ENCODE measurements at places on chromosomes 12 and 14.

GRCh38 chr14:86050072-86050683 lies 520.2 kb downstream of the FLRT2 start:
- no peak for DNase-seq

- no peak for DNase-seq
Measured at GRCh38 chr12:6652391-6652790, 5.2 kb upstream of the ACRBP start.

- DNase-seq = no peak
Measured at GRCh38 chr12:10847744-10848143, 1.5 kb downstream of the PRR4 start.

DNA sequence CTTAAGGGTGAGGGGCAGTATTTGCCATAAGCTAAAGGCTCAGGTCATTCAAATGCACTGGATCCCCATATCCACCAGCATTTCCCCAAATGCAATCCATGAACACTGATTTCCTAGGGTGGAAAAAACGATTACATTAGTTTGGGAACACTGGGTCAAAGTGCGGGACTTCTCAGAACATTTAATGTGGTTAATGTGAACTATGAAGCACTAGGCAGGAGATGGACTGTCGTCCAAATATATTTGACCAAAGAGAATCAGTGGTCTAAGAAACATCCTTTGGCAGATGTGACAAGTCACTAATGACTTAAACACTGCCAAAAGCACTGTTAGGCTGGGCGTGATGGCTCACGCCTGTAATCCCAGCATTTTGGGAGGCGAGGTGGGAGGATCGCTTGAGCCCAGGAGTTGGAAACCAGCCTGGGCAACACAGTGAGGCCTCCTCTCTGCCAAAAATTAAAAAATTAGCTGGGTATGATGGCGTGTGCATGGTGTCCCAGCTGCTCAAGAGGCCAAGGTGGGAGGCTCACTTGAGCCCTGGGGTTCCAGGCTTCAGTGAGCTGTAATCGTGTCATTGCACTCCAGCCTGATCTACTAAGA lies 205.4 kb downstream of the CALM1 start:
- no peak for DNase-seq

- DNase-seq = no peak
Measured at GRCh38 chr12:12719496-12719895, 2.3 kb downstream of the CDKN1B start.

GRCh38 chr12:89225401-89225800 lies 126.9 kb downstream of the DUSP6 start:
- DNase-seq = peak; percentile 14

DNA sequence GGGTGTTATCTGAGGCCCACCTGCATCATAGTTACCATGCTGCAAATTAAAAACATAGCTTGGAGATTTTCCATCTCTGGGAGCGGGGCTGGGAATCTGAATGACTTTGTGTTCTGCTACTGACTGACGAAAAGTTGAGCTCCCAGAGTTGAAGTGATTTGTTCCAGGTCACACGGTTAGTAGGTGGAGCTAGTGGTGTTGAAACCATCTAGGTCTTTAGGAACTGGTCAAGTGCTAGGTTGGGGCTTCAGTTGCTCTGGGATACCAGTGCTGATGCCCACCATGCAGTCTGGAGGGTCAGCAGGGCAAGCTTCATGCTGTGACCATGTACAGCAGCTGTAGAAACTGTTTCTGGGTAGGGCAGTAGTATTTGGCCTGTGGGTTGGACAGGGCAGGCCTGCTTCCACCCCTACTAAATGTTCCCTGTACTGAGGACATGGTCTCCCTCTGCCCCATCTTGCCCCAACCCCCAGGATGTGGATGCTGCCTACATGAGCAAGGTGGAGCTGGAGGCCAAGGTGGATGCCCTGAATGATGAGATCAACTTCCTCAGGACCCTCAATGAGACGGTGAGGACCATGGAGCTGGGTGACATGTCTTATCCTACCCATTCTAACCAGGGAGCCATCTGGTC lies 5.3 kb downstream of the KRT7 start:
- no peak for DNase-seq

- DNase-seq = no peak
Measured at GRCh38 chr12:47977046-47977771, 13.8 kb downstream of the TMEM106C start.

- peak; percentile 47 for DNase-seq
Measured at GRCh38 chr12:108856428-108857157, 790 bp downstream of the SSH1 start.

- DNase-seq = no peak
Measured at GRCh38 chr14:65552724-65553123, 140.2 kb downstream of the FUT8 start.

GRCh38 chr14:93748208-93749075 lies 39.8 kb downstream of the PRIMA1 start:
- DNase-seq = no peak

DNA sequence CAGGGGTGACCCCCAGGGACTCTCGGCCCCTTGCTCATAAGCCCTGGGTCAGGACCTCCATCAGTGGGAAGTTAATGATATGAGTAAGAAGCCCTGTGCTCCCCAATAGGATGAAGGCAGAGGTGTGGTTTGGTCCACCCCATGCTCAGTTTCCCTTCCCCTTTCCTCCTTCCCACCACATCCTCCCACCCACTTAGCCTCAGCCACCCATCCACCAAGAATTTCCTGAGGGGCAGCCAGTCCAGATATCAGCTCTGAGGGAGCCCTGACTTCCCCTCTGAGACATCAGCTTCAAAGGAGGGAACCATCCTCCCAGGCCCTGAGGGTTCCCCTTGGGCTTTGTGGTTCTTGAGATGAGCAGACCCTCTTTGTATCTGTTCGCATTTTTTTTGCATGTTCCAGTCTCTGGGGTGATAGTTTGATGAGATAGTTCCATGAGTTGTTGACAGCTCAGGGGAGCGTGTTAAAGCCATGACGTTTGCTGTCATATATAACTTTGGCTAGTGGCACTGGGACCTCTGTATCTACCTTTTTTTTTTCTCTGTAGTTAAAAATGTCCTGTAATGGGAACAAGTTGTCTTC lies 71.2 kb downstream of the LGMN start:
- no peak for DNase-seq

DNA sequence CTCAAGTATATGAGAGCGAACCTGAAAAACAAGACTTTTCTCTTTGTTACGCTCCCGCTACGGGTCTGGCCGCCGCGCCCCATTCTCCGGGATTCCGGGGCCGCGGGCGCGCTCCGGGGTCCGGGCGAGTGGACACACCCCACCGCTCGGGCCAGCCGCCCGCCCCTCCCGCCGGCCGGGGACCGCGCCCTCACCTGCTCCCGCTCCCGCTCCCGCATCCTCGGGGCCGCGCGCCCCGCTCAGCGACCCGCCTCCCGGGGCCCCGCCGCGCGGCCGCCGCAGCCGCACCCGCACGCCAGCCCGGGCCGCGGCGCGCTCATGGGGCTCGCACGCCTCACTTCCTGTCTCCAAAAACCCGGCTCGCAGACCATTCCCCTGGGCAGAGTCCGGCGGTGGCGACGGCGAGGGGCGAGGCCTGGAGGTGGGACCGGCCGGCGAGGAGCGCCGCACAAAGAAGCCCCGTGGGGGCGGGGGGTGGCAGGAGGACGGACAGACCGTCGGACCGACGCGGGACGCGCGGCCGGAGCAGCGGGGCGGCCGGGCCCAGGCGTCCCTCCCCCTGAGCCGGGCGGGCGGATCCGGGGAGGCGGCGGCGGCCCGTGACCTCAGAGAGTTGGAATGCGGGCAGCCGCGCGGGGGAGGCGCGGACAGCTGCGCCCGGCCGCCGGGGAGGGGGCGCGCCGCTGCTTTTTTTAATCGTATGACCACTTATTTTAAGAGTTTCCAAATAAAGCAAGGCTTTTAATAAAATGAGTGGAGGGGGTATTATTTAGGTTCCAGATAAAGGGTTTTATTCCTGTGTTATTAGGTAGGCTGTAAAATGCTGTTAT lies at the start of gene PTPN21:
TSS of gene PTPN21 (minus strand) at position 551 of the 830 bp plus-strand sequence. CDS start 4,590 bp downstream, outside the sequence.
- no peak for DNase-seq

- peak; percentile 57 for DNase-seq
Measured at GRCh38 chr12:121800694-121801594, 2.9 kb upstream of the SETD1B start.

DNA sequence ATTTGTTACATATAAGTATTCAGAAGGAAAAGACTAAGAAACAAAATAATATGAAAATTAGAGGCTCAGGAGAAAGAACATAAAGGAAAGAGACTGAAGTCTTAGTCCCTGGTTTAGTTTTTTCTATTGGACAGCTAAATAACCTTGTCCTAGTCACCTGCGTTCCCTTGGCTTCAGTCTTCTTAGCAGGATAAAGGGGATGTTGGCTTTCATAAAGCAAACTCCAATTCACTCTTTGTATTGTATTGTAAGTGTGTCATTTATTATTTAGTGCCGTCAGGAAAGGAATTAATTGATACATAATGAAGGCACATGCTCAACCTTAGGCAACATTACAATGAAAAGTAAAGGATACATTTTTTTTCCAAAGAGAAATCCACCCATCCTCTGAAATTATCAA lies 190.3 kb upstream of the PPFIA2 start:
- no peak for DNase-seq

DNA sequence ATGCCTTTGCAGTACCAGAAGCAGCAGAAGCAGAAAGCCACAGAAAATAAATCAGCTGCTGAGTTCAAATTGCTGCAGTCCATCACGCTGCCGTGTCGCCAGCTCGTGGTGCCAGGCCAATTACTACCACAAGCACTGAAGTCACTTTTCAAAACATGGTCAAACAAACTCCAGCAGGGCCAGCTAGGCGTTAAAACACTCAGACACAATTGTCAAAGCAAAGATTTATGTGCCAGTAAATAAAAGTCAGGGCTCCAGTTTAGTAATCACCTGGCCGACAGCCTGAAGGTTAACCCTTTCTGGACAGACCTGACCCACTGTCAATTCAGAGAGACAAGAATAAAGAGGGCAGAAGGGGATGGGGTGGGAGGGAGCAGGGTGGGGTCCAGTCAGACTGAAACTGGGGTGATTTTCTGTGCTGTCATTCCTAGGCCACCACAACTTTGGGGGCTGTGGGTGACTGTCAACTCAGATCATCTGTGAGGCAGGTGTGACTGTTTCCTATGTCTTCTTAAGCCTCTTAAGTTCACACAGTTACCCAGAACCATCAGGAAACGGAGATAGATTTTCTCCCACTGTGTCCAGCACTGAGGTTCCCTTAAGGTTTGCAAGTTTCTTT lies 109.8 kb upstream of the FUT8 start:
- no peak for DNase-seq

DNA sequence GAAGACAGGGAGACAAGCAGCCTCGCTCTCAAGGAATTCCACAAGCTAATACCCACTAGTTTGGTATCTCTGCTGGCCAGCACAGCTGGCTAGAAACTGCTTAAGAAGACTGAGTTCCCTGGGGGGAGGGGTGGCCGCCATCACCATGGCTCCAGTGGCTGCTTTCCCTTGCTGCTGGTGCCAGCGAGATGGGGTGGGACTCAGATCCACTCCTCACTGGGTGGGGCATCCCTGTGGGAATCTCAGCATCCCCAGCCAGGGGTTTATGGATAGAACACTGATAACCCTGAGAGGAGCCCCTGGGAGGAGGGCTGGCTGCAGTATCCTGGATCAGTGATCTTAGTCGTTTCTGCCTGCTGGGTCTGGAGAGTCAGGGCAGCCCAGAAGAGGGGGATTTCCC lies 170.6 kb upstream of the MDGA2 start:
- no peak for DNase-seq

GRCh38 chr12:44314007-44314500 lies 478.2 kb downstream of the TMEM117 start:
- no peak for DNase-seq

DNA sequence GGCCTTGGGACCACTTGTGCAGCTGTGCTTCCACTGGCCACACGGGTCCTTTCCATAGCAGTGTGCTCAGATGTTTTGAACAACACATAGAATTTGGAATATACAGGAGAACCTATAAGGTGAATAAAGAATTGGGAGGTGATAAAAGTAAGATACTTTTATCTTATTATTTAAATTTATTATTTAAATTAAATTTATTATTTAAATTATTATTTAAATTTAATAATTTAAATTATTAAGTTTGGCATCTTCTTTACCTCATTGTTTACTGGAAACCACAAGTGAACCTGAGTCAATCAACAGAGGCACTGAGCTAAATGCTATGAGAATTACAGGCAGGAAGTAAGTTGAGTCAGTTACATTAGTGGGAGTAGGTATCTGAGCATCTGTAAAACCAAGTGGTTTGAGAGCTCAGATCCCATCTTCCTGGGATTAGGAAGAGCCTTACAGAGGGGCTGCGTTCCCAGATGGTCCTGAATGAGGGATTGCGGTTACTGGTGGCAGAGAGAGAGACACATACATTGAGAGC lies 103.1 kb downstream of the ESR2 start:
- no peak for DNase-seq

DNA sequence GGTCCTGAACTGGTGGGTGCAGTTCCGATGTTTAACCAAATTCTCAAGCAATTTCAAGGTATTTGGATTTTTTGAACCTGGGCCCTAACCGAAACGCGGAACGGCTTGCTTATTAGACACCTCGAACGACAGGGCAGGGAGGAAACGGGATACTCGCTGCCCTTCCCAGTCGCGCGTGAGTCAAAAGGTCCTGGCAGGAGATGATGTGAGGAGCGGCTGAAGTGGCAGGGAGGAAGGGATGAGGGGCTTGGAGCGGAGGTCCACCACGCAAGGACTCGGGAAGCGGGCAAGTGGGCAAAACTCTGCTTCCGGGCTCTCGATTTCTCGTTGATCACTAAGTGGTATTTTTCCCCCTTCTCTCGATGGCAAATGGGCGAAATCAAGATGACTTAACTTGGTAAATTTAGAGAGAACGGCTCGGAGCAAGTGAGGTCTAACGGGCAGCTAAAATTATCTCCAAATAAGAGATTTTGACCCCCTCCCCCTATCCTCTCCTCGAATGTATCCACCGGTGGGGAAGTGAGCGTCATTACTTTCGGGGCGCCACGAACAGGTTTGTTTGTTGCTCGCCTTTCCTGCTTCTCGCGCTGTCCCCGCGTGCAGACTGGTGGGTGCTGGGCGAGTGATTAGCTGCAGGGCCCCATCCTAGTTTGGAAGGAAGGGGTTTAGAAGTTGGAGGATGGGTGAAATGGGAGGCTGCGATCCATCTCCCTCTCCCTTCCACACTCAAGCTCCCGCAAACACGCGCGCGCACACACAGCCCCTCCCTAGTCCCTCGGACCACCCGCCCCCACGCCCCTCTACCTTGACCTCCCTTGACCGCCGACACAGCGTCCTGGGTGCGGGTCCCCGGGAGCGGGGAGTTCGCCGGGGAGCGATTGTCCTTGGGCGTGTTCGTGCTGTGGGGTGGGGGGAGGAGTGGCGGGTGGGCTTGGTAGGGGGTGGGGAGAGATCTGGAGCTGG lies 986 bp upstream of the NTF3 start:
- DNase-seq = no peak
